ENCODE measurements at places on chromosomes 1 and 21.

DNA sequence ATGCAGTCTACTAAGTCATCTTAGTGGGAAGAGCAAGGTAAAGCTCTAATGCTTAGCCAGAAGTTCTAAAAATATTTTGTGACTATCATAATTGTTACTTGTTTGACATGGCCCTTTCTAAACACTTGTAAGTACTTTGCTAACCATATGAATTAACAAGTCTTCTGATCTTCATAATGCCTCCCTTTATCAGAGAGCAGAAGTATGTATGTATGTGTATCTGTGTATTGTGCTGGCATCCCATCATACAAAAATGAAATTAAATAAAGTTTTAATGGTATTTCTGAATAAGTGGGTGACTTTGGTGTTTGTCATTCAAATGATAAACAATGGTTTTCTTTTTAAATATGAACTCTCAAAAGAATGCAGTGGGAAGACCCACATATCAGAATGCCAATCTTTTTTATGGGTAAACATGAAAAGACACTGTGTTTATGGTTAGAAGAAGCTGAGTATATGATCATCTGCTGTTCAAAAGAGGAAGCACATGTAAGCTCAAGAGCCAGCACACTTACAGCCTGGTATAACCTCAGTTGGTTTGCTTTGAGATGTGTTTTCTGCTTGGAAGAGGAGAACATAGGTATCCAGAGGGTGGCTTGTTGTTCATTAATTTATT is 159.6 kb downstream of the CLEC20A start:
- DNase-seq: no peak

GRCh38 chr1:183024317-183025009 is 1.2 kb downstream of the LAMC1 start:
- DNase-seq: no peak

GRCh38 chr1:94535095-94535494 is 6.5 kb downstream of the F3 start:
- DNase-seq: no peak

DNA sequence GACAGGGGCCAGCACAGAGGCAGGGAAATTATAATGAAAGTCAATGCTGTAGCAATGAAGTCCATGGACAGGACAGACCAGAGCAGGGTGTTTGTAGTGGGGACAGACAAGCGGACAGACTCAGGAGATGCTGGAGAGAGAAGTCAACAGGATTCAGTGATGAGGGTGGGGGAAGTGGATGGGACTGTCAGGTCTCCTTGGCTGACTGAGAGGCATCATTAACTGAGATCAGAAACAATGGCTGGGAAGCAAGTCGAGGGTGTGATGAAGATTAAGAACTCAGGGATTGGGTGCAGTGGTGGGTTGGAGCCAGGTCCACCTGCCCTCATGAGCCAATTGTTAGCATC is 25.5 kb downstream of the CD58 start:
- no peak for DNase-seq
